ENCODE measurements at places on chromosomes 3 and 15.
A peak's percentile ranks its signal among the peaks of the same experiment; 100 is the strongest.

- H3K36me3 ChIP-seq: no peaks in the 10 kb centered on the region
- H3K4me3 ChIP-seq: peak within 1 kb of the TSS; percentile 100
- H3K4me1 ChIP-seq: peaks cover 61% of the 10 kb centered on the region
Measured at GRCh38 chr15:79970624-79971434, at the start of gene BCL2A1. BCL2A1 (minus strand) TSS chr15:79971196; CDS start chr15:79971119, 77 bp downstream.

DNA sequence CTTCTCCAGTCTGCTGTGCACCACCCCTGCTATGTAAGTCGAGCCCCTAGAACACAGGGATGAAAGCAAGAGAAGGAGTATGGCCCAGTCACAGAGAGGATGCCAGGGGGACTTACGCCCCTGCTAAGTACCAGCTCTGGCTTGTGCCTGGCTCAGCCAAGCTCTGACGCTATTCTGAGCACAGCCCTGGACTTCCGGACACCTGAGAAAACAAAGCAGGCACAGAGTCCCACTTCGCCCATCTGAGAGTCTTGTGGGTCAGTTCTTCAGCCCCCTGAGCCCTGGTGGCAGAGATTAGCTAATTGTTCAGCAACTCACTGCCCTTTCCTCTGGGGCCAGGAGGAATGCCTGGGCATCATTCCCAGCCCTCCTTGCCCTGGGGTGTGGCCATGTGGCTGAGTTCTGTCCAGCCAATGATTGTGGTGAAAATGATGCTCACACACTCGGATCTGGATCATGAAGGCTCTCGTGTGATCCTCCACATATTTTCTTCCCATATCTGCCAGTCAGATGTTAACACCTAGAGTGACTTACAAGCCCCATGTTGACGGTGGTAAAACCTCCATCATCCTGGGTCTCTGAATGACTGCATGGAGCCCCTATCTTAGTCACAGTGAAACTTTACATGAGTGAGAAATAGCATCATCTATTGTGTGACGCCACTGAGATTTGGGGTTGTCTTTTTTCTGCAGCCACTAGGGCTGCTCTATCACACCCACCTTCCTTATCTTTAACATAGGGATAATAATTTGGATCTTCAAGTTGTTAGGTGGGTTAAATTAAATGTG, 105.7 kb downstream of the TPRA1 start:
- no peaks in the 10 kb centered on the region for H3K36me3 ChIP-seq
- no peak overlapping the region for H3K4me3 ChIP-seq
- no peak overlapping the region for H3K27ac ChIP-seq
- no peak for DNase-seq

DNA sequence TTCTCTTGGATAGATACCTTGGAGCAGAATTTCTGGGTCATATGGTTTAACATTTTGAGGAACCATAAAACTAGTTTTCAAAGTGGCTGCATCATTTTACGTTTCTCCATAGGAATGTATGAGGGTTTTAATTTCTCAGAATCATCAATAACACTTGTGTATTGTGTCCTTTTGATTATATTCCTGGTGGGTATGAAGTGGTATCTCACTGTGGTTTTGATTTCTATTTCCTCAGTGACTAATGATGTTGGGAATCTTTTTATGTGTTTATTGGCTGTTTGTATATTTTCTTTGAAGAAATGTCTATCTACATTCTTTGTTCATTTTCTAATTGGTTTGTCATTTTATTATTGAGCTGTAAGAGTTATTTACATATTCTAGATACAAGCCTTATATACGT, 28.8 kb downstream of the CDIN1 start:
- no peak overlapping the region for H3K4me3 ChIP-seq
- H3K27me3 ChIP-seq: no peaks in the 10 kb centered on the region
- no peak overlapping the region for H3K27ac ChIP-seq
- H3K36me3 ChIP-seq: no peaks in the 10 kb centered on the region
- H3K4me1 ChIP-seq: no peaks in the 10 kb centered on the region

DNA sequence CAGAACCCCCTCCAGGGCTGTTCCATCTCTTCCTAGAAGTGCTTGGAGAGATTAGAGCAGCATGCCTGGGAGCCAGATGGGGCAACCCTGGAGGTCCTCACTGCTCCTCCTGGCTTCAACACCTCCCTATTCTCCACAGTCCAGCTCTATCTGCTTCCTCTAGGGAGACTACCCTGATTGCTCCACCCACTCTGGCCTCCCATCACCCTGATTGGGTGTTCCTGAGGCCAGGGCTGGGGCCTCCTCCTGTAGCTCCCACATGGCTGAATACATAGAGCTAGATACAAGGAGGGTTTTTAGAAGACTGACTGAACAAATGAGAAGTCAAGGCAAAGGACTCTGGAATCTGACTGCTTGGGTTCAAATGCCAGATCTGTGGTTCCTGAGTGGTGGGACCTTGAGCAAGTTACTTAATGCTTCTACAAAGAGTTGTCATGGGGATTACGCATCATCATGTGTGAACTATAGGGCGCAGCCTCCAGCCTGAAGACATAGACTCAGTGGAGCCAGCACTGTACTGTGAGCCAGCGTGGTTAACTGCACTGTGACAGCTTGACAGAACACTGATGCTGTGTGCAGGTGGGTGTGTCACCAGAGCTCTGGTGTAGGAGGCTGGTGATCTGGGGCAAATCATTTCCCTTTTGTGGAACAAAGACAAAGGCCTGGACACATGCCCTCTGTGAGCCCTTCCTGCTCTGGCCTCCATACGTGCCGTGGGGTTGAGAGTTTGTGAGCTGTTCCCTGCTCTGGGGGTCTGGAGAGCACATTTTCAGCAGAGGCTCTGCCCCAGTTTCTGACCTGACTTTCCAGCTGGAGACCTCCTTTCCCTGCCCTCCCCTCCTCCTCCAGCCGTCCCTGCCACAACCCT, 74.8 kb downstream of the SCN5A start:
- H3K27me3 ChIP-seq: no peaks in the 10 kb centered on the region
- no peak for DNase-seq
- H3K27ac ChIP-seq: no peak overlapping the region
- no peaks in the 10 kb centered on the region for H3K36me3 ChIP-seq
- no peaks in the 10 kb centered on the region for H3K4me1 ChIP-seq

GRCh38 chr3:71934520-71935270, 149.7 kb upstream of the PROK2 start:
- H3K4me3 ChIP-seq: no peak overlapping the region
- H3K27me3 ChIP-seq: no peaks in the 10 kb centered on the region
- H3K27ac ChIP-seq: no peak overlapping the region
- H3K36me3 ChIP-seq: no peaks in the 10 kb centered on the region
- no peak for DNase-seq
